NCI-H345 (cell line): ENCODE measurements at places on chromosomes 11 and 22.
A peak's percentile ranks its signal among the peaks of the same experiment; 100 is the strongest.

- peak; percentile 67 for DNase-seq
Measured at GRCh38 chr11:61164606-61165424, 3.6 kb upstream of the VPS37C start.

GRCh38 chr22:39577366-39577765 is 6.8 kb downstream of the CACNA1I start:
- DNase-seq, result no peak

- DNase-seq, result peak; percentile 59
Measured at GRCh38 chr11:115676206-115676605, 172.0 kb upstream of the CADM1 start.

DNA sequence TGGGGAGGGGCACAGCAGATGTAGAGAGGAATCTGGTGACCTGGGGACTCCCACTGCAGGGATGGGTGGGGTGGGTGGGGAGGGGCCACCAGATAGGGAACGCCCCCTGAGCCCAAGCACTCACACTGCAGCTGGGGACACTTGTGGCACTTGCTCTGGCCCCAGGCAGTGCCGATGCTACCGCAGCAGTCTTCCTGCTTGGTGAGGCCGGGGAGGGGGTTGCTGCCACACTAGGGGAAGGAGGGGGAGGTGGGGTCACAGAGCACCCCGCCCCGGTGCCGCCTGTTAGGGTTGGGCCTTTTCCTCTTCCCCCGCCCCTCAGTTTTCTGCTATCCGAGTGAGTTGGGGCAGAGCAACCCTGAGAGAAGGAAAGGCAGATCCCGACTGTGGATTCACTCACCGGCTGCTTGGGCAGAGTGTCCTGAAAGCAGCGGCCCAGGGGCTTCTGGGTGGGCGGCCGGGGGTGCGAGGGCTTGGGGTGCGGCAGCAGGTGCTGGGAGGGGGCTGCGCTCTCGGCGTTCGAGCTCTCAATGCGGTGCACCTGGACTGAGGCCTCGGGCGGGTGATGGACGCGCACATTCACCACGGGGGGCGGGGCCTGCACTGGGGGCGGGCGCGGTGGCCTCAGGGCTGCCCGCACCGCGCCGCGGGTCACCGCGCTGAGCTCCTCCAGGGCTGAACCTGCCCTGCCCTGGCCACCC is 4.7 kb downstream of the LTBP3 start:
- peak; percentile 64 for DNase-seq

GRCh38 chr22:44184006-44184405 is 3.3 kb downstream of the PARVG start:
- no peak for DNase-seq

DNA sequence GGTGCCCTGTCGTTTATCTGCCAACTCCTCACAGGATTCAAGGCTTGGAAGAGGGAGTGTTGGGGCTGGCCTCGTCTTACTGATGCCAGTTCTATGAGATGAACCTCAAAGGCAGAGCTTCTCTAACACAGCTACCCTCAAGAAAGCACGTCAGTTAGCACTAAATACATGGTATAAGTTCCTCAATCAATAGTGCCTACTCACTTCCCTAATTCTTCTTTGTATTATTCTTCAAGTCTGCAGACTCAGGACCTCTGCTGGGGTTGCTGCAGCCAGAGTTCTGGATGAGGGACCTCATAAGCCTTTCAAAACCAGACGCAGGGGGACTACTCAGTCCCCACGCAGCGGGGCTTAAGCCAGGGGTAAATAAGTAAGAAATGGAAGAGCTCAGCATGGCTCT is 118.3 kb downstream of the VPREB1 start:
- no peak for DNase-seq

GRCh38 chr11:36702330-36703054 is 104.5 kb upstream of the RAG2 start:
- peak; percentile 62 for DNase-seq

DNA sequence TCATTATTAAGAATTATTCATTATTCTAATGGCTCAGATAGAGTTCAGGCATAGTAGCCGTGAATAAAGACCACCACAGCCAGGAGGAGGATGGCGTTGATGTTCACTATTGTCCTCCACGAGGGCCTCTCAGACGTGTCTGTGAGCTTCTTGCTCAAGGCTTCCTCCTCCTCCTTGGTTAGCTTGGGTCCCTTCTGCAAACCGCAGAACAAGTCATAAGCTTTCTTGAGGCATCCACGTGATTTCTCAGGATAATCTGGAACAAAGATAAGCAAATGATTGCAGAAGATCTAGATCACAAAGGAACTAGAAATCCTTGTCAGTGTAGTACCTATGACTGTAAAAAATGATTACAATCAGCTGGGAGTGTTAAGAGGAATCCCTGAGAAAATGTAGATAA is 13.6 kb upstream of the RFPL2 start:
- no peak for DNase-seq

GRCh38 chr11:95175818-95176380 is 55.1 kb downstream of the SESN3 start:
- DNase-seq, result no peak

GRCh38 chr11:116499396-116500003 is 273.3 kb downstream of the BUD13 start:
- peak; percentile 54 for DNase-seq

- DNase-seq, result no peak
Measured at GRCh38 chr11:111370902-111371578, 8.0 kb downstream of the POU2AF1 start.

GRCh38 chr11:27611947-27612455 is 88.3 kb downstream of the BDNF start:
- DNase-seq, result no peak

DNA sequence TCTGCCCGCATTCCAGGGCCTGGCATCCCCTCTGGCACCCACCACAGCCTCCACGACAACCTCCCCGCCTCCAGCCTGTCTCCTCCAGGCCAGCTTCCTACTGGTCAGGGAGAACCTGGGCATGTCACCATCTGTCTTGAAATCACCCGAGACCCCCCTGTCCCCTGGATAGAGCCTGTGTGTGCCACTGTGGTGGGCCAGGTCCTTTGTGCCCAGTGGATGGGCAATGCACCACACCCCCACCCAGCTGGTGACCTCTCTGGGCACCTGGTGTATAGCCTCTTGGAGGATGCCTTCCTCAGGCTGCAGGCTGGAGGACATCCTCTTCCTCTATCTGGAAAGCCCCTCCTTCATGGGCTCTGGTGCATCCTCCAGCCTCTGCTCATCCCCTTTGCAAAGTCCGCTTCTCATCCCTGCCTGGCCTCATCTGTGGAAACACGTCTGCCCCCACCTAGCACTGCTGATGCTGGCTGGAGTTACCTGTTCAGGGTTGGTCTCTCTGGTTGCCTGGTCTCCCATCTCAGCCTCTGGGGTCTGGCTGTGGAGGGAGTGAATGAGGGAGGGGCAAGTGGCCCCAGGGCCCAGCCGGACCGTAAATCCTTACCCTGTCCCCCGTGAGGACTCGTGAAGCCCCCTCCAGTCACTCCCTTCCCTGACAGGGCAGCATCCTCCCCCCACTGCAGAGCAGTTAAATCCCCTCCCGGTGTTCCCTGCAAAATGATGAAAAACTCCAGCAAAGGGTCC is 589.6 kb downstream of the TBC1D22A start:
- DNase-seq, result no peak

DNA sequence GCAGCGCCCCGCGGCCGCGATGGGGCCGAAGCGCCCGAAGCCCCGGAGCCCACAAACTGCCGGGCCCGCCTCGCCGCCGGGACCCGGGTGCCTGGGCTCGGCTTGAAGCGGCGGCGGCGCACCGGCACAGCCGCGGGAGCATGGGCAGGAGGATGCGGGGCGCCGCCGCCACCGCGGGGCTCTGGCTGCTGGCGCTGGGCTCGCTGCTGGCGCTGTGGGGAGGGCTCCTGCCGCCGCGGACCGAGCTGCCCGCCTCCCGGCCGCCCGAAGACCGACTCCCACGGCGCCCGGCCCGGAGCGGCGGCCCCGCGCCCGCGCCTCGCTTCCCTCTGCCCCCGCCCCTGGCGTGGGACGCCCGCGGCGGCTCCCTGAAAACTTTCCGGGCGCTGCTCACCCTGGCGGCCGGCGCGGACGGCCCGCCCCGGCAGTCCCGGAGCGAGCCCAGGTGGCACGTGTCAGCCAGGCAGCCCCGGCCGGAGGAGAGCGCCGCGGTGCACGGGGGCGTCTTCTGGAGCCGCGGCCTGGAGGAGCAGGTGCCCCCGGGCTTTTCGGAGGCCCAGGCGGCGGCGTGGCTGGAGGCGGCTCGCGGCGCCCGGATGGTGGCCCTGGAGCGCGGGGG is 346 bp downstream of the FJX1 start:
- no peak for DNase-seq

DNA sequence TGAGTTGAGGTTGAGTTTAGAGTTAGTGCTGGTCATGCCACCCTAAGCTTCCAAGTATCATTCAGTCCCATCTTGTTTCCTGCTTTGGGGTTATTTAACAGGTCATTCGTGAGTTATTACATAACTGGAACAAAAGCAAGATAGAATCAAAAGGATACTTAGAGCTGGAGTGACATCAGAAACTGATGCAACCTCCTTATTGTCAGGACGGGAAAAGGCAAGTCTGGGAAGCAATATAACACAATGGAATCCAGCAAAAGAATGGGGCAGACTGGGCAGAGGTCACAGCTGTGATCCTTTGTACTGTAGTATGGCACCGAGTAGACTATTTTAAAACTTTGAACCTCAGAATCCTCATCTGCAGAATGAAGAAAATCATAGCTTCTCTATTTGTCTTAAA is 4.4 kb upstream of the PRSS23 start:
- DNase-seq, result no peak

GRCh38 chr11:110530900-110531741 is 101.4 kb downstream of the FDX1 start:
- DNase-seq, result no peak

- DNase-seq, result no peak
Measured at GRCh38 chr11:63911876-63912275, 5.1 kb downstream of the RCOR2 start.

DNA sequence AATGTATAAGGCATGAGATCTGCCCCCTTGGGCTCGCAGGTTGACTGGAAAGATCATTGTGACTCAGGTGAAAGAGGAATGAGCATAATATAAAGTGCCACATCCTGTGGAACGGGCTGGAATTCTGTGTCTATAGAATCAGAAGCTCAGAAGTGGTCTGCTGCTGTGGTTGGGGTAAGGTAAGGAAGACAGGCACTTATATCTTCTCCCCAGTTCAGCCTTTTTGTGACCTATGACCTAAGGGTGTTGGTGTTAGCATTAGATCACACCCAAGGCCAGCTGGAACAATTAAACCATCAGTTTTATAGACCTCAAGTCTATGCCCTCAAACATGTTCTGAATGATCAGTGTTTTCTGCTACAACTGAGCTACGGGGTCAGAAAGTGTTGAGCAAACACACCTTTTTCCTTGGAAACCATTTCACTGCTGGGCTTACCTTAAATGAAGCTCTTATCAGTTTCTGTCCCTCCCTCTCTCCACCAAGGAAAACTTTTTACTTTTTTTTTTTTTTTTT is 15.7 kb upstream of the POU2AF3 start:
- no peak for DNase-seq

DNA sequence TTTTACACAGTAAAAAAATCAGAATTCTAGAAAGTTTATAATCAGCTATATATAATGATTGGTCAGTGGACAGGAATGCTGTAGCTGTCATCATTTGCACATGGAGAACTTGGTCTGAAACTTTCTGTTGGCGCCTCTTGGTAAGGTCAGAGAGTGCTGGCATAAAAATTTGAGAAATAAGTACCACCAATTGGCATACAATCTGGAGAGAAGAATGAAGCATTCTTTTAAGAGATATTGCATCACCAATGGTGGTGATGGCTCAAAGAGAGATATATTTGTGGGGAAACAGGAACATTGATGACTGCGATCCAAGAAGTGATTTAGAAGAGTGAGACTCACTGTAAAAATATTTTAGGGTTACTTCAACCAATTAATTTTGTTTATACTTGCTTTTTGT is 19.8 kb upstream of the OOSP1 start:
- no peak for DNase-seq

- no peak for DNase-seq
Measured at GRCh38 chr22:50641696-50642607, 14.0 kb upstream of the ARSA start.

DNA sequence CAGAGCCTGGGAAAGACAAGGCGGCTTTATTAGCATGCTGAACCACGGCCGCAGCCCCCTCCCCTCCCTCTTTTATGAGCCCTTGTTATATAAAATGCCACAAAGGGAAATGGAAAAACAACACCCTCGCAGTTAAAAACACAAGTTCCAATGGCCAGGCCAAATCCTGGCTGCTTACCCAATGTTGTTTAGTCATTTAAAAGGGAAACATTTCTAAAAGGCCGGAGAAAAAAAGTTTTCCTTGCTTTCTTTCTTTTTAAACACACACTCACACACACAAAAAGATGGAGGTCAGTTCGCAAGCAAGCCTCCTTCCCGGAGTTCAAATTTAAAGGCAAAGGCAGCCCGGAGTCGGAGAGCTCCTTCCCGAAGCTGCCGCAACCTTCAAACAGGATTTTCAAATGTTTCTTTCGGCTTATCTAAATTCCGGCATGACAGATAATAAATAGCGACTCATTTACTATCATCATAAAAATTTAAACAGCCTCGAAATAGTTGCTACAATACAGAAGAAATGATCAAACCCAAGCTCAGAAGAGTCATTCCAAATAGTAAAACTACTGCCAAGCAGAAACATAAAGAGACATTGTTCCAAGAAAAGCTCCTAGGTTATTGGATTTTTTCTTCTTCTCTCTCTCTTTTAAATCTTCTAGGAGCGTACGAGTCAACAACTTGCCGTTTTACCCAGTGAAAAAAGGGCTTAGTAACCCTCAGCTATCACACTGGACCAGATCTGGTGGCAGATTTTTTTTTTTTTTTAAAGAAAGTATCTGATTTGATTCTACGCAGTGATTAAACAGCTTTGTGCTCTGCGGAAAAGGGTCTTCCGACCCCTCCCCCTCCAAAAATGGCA is 3.5 kb downstream of the PHF21B start:
- DNase-seq, result no peak

- no peak for DNase-seq
Measured at GRCh38 chr11:94145916-94146315, 17.3 kb downstream of the PANX1 start.

DNA sequence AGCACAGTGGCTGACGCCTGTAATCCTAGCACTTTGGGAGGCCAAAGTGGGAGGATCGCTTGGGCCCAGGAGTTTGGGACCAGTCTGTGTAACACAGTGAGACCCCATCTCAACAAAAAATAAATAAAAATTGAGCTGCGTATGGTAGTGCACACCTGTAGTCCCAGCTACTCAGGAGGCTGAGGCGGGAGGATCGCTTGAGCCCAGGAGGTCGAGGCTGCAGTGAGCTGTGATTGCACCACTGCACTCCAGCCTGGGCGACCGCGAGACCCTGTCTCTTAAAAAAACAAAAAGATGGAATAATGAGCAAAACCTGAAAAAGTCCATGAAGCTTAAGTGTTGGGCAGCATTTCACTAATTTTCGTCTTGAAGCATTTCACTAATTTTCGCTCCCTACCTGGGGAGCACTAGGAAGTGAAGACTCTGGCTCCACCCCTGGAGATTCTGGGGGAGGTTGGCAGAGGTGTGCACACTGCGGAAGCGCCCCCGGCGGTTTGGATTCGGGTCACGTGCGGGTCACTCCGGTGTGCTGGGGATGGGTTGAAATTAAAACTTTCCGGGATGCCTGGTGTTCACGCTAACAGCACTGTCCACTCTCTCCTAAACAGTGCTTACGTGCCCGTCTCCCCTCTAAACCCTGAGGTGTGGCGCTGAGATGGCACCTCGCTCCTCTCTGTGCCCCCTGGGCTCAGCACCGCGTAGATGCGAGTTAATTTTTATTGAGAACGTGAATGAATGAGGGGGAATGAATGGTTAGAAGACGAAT is 906 bp upstream of the NAA40 start:
- DNase-seq, result peak; percentile 40
